OCI-LY7 (cell line): ENCODE measurements at places on chromosomes 2 and 18.

DNA sequence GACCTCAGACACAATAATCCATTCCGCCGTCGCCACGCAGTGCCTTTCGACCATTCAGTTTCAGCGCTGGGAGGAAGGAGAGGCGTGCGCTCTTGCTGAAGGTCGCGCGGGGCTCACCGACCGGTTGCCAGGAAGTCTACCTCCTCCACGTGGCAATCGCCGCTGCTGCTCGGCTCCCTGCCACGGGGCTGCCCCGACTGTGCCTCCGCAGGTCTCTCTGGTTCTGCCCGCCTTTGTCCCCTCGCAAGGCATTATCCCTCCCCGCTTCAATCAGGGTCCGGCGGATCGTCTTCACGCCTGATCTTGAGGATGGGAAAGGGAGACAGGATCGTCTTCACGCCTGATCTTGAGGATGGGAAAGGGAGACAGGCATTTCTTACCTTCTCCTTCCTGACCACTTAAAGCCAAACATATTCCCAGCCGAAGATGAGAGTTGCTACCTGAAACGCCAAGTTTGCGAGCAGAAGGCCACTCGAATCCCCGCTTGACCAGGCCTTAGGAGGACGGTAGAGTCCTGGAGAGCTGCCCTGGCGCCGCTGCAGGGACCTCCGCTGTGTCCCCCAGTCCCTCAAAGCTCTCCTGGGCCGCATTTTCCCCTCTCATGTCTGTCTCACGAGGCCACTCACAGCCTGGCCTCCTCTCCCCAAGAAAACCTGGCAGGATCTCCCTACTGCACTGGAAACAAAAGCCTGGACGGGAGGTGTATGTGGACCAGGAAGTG is 4.3 kb upstream of the GPR45 start:
- no peak for DNase-seq

DNA sequence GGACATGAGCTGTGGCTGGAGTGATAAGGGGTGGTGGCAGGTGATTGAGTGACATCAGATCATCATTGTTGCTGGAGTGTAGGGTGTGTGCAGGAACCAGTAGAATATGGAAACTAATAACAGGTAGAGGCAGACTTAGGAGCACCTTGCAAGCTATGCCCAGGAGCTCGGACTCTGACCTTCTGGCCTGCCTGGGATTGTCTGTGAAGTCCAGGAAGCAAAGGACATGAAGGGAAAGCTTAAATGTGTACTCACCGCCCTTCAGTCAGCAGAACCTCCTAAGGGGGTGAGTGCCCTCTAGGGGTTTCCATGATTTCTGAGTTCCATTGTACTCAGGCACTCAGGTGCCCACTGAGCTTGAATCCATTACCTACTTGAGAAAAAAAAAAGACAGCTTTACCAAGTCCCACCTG is 104.2 kb downstream of the CRIM1 start:
- DNase-seq, result no peak

DNA sequence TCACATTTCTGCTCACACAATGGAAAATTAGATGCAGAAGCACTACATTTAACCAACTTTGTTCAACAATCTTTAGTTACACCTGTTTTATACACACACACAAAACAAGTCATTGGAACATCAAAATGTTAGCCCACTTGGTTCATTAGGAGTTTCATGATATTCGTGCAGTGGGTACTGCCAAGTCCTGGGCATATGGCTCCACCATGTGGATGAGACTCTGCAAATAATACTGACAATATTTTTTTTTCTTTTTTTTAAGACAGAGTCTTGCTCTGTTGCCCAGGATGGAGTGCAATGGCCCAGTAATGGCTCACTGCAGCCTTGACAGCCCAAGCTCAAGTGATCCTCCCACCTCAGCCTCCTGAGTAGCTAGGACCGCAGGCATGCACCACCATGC is 34.5 kb upstream of the GRB14 start:
- DNase-seq, result no peak

GRCh38 chr2:216221811-216222210 is 112.7 kb downstream of the XRCC5 start:
- no peak for DNase-seq

DNA sequence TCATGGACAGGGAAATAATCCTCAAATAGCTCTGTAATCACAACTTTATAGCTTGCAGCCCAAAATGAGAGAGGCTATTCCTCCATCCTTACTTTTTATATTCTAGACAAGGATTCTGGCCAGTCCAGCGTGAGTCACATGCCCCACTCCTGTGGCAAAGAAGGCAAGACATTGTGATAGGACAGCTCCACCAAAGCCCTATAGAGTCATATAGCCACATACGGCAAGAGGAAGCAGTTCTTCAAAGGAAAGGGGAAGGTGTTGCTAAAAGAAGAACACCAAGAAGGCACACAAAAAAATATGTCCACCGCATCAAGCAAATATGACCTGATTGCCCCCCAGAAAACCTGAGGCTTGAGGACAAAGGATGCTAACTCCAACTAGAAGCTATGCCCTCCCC is 3.4 kb upstream of the GFPT1 start:
- DNase-seq, result no peak

DNA sequence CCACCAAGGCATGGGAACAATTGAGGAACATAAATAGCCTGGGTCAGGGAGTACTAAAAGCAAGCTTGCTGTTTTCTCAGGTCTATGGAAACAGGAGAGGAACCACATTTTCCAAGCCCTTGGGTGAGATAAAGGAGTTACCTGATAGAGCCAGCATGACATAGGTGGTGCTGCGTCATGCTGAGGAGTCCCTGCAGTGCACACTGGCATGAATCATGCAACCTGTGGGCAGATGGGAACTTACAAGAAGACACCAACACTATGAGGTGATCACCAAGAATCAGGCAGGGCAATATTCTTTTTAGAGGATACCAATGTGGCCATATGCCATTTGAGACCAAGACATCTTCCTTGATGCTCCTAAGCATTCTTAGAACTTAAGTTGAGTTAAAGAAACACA is 531.8 kb downstream of the ZEB2 start:
- no peak for DNase-seq

- DNase-seq, result no peak
Measured at GRCh38 chr2:109270505-109271312, 141.7 kb downstream of the SH3RF3 start.

GRCh38 chr2:57180678-57181077 is 865.9 kb upstream of the VRK2 start:
- no peak for DNase-seq

DNA sequence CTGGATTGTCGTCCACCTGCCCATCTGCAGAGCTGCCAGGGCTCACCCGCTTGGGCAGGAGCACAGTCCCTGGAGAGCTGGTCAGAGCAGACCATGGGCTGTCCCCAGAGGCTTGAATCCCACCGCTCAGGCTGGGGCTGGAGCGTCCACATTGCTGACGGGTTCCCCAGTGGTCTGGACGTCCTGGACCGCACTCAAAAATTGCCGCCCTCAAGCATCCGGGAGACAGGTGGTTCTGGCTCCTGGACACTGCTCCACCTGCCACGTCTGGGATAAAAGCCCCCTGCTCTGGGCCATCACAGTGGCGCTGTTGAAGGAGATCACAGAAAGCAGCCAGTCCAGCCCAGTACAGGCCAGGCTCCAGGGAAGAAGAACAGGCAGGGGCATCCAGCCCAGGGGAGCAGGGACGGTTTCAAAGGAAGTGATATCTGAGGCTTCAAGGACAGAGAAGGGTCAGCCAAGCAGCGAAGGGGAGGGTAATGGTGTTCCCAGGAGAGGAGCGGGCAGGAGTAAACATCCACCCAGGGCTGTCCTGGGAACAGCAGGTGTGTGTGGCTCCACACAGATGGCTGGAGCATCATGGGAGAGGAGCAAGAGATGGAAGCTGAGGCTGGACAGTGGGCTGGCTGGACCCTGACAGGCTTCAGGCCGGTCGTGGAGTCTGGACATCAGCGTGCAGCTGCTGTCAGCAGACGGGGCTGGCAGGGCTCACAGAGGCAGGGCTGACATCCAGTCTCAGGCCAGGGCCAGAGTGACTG is 21.9 kb upstream of the ID2 start:
- DNase-seq, result no peak

DNA sequence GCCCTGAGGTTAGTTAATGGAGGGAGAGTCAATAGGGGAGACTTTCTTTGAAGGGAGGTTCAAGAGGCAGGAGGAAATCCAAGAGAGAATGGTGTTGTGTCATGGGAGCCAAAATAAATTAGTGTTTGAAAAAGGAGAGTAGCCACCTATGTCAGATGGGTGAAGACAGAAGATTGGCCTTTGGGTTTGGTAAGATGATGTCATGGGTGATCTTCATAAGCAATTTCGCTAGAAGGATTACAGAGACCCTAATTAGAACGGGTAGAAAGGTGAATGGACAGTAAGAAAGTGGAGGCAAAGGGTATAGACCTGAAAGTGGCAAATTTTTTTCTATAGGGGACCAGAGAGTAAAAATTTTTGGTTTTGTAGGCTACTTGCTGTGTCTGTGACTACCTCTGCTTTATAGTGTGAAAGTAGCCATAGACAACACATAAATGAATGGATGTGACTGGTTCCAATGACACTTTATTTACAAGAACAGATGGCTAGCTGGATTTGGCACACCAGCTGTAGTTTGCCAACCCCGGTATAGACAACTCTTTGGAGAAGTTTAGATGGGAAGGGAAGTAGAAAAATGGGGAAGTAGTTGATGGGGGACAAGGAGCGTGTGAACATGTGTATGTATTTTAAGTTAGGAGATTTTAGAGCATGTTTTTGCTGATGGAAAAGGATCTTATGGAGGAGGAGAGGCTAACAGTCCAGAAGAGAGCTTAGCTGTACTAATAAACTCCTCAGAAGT is 9.3 kb downstream of the STAMBP start:
- DNase-seq, result no peak

- DNase-seq, result no peak
Measured at GRCh38 chr2:240917009-240917683, 11.0 kb downstream of the CROCC2 start.

DNA sequence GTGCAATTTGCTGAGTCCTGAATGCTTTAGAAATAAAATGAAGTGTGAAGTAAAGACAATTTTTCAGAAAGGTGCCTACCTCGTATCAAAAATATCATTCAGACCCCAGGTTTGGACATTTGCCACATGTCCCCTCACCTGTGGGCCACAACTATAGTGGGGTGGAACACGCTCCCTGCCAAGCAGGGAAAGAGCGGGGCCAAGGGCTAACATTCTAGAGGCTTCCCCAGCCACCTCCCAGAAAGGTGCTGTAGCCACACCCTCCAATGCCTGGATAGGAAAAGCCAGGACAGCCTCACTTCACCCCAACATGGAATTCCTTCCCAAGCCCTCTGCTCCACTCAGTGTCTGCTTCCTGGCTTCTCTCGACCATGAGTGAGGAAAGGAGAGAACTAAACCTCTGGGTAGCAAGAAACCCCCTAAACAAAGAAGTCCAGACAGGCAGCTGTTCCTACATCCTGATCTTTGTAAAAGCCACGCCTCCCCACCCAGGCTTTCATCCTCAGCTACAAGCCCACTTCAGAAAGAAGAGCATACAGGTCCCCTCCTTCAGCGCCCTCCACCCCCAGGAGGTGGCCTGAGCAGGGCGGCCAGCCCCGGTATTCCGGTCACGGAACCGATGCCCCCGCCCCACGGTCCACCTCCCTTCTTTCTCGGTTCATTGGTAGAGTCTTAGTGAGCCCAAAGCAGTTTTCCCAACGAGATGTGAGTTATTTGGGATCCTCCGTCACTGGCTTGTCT is 2.1 kb downstream of the COL6A3 start:
- DNase-seq, result no peak
